Fibroblast of skin of abdomen (primary cell): ENCODE measurements at places on chromosomes 2 and 18.
A peak's percentile ranks its signal among the peaks of the same experiment; 100 is the strongest.

DNA sequence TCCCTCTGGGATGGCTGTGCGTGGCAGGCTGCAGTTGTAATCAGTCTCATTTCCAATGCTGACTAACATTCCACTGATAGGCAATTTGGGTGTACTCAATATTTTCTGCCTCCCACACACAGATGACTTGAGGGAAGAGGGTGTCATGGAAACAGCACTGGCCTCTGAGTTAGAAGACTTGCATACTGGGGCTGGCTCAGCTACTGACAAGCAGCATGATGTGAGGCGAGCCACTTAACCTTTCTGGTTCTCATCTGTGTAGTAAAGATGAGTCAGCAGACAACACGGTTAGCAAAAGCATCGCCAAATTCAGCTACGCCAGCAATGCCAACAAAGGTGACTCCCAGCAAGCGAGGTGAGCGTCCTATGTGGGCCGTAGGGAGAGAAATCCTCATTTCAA lies 73.5 kb downstream of the COLEC12 start:
- DNase-seq = peak; percentile 80

- DNase-seq = no peak
Measured at GRCh38 chr2:220348206-220348605, 720.8 kb downstream of the SLC4A3 start.

- no peak for DNase-seq
Measured at GRCh38 chr2:169361706-169362117, 622 bp downstream of the LRP2 start.

- peak; percentile 95 for DNase-seq
Measured at GRCh38 chr2:46645681-46646162, 166.4 kb downstream of the TMEM247 start.

DNA sequence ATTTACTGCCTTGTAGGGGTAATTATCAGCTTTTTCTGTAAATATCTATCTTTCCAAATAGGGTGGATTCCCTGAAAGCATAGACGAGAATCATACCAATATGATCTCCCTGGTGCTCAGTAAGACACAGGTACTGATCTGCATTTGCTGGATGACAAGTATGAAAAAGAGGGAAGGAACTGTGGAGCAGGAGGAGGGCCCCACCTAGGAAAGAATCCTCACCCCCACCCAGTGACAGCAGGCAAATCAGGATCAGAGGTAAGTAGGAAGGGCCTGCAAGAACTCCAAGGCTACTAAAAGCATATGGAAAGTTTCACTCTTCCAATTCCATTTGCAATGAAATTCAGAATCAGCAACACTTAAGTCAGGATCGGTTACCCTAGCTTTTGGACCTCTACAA lies 42.3 kb downstream of the METTL8 start:
- no peak for DNase-seq

- peak; percentile 88 for DNase-seq
Measured at GRCh38 chr2:216690853-216691741, 4.3 kb downstream of the IGFBP5 start.

GRCh38 chr2:191622374-191623320 lies 55.3 kb upstream of the NABP1 start:
- no peak for DNase-seq

GRCh38 chr2:37453027-37453426 lies 108.6 kb downstream of the QPCT start:
- DNase-seq = no peak

DNA sequence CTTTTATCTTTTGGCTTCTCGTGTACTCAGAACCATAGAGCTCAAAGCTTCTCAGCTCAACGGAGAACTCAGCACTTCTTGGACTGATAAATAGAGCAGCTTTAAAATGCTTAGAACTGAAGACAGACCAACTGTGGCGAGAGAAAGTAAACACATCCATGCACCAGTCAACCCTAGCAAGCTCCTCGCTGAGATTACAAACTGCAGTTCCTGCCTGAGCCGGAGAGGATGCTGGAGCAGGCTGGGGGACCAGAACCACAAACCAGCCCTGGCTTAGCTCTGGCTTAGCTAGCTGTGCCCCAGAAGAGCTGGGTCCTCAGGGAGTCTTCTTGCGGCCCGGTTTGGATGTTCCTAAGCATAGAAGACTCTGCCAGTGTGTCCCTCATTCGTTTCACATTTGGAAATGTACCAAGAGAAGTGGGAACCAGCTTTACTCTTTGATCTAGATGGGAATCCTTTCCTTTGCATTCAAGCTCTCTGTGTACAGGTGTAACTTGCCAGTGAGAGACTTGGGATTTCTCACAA lies 5.6 kb downstream of the PAX8 start:
- peak; percentile 17 for DNase-seq

DNA sequence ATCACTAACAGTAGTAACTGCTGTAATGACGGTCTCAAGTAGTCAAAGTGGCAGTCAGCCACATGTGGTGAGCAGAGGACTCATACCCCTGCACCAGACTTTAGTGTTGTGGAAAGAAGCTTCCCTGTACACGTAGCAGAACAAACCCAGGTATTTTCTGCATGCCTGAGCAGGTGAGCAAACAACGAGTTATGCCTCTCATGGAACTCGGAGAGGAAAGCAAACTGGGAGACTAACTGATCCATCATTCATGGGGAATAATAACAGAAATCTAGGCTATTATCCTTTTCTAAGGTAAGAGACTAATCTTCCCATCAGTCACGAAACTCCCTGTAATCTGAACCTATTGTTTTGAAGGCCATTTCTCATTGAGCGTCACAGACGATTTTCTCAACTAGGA lies 1495.2 kb upstream of the NXPH2 start:
- DNase-seq = no peak

- DNase-seq = no peak
Measured at GRCh38 chr2:27866237-27866636, 23.9 kb downstream of the RBKS start.

DNA sequence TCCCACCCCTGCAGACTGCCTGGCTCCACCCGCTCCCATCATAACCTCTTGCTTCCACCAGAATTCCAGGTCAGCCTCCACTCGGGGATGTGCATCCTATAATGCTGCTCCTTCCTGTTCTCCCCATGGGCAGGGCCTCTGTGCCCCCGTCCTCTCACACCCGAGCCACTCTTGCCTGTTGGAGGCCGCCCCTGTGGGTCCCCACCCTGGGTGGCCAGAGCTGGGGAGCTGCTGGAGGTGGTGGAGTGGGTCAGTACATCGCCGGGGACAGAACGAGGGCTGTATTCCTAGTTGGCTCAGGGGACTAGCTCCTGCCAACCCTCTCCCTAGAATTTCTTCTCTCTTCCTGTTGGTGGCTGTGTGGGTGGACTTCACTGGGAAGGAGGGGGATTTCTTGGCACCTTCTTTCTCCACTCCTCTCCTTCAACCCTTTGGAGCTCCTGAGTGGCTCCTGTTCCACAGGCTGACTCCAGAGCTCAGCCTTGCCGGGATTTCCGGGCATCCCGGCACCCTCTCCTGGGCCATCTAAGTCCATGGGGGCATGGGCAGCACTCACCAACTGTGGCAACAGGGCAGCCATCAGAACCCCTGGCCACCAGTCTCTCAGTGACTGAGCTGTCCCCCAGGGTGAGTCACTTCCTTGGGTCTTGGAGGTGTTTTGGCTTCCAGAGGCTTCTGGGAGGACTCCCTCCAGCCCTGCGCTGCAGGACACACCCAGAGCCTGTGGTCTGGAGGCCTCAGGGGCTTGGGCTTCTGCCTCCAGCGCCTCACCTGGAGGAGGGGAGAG lies 88.2 kb upstream of the MCFD2 start:
- DNase-seq = no peak

DNA sequence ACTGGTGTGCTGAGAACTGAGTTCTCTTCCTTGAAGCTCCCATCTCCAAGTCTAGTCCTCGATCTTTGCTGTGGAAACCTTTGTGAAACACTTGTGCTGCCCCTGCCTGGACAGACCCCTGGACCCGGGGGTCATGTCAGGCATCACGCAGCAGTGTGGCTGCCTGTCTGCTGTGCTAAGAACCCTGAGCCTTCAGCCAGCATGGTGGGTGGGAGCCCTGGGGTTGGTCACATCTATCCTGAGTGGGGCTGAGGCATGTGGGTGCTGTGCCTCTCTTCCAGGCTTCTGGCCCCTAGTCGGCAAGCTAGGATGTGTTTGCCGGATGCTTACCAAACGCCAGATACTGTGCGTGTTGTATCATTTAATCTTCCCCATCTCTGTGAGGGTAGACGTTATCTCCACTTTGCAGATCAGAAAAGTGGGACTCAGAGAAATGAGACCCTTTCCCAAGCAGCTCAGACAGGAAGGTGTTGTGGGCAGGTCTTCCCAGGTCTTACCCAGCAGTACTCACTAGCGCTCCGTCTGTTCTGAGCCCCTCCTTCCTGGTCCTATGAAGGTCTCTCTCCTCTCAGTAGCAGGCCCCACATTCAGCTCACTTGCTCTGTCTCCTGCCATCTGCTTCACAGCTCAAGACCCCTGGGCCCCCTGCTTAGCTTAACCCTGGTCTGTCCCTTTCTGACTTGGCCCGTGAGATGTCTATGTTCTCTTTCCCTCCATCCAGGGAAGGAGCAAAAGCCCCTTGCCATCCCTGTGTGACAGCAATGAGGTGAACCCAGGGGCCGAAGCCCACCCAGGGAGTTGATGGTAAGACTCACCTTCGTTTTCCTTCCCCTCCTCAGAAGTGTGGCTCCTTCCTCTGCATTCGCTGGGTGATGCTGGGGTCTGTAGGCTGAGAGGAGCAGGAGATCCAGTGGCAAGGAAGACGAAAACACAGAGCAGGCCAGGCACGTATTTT lies 242.8 kb downstream of the FAM210A start:
- DNase-seq = no peak

DNA sequence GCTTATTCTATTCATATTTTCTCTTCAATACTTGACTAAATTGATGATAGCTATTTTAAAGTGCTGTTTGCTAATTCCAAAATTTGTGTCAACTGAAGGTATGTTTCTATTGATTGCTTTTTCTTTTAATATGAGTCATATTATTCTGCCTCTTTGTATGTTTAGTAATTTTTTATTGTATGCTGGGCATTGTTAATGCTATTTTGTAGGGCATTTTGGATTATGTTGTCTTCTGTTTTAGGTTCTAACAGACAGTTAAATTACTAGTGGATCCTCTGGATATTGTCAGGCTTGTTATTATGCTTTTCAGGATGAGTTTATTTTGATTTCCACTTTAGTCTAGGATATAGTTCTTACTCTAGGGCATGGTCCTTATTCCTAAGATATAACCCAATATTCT lies 55.6 kb downstream of the C1QL2 start:
- no peak for DNase-seq

GRCh38 chr2:68807821-68808266 lies 63.4 kb downstream of the BMP10 start:
- no peak for DNase-seq

- DNase-seq = no peak
Measured at GRCh38 chr2:86825693-86826381, 35.1 kb upstream of the CD8A start.

- DNase-seq = no peak
Measured at GRCh38 chr2:167670588-167670987, 576.8 kb downstream of the STK39 start.

DNA sequence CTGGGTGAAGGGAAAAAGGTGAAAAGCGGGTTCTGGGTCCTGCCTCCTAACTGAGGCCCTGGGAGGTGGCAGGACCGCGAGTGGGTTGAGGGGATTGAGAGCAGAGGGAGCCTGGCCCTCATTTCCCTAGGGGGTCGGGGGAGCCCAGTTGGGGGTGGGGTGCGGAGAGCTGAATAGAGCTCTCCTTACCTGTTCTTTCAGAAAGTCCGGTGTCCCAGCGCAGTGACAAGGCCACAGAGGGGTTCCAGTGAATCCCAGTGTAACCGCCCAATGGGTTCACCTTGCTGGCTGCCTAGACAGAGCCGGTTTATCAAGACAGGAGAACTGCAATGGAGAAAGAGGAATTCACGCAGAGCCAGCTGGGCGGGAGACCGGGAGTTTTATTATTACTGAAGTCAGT lies 22.4 kb downstream of the TMEM177 start:
- DNase-seq = no peak

GRCh38 chr2:45439788-45440773 lies 171.0 kb downstream of the SRBD1 start:
- peak; percentile 48 for DNase-seq

DNA sequence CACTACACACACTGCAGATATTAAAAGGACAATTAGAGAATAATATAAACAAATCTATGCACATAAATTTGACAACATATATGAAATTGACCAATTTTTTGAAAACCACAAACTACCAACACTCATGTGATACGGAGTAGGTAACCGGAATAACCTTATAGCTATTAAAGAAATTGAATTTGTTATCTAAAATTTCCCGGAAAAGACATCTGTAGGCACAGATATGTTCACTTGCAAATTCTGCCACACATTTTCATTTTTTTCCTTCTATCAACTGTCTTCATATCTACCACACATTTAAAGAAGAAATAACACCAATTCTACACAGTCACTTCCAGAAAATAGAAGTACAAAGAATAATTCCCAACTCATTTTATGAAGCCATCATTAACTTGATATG lies 22.4 kb downstream of the NLRC4 start:
- DNase-seq = no peak

DNA sequence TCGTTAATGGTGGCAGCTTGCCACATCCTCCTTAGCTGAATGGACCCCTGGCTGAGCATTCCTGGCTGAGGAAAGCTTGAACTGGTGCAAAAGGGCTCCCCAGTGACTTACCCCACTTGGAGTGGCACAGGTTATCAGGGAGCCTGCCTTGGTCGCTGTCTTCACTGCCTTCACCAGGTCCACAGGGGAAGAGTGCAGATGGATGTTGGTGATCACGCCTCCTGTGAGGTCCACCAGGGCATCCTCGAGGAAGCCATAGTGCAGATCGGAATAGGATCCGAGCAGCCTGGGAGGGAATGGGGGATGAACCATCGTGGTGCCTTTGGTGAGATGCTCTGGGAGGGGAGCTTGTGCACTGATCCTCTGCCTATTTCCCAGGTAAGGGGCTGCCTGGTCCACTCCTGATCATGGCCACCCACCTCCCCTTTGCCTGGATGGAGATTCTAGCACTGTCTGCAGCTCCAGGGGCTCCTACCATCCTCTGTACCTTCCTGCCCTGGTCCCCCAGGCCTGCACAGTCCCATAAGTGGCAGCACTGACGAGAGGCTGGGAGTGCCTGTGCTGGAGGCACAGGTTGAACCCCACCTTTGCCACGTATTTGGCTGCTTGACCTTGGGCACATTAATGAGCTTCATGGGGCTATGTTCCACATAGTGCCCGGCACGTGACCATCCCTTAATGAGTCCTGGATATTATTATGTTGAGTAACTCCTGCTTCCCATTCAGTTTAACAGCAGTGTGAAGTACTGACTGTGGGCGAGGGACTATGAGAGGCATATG lies 43.0 kb downstream of the CAPN13 start:
- no peak for DNase-seq

GRCh38 chr18:6950641-6951040 lies 167.0 kb downstream of the LAMA1 start:
- DNase-seq = no peak

DNA sequence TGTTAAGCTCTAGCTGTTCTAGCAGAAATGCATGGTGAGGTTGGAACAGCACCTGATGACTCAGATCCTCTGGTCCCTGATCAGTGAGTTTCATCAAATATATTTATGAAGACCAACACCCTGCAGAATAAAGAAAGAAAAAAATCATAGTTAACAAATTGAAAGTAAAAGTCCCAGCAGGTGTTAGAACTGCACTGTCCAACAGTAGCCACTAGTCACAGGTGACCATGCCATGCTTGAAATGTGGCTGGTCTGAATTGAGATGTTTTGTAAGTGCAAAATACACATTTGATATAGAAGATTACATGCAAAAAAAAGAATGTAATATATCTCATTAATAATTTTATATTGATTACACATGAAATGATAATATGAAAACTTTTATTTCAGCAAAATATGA lies 1010.7 kb upstream of the ZEB2 start:
- no peak for DNase-seq

- no peak for DNase-seq
Measured at GRCh38 chr2:175981551-175981950, 20.5 kb downstream of the LNPK start.
